ENCODE measurements at places on chromosomes 12 and 14.

GRCh38 chr12:123045678-123046077 lies 65.2 kb downstream of the ARL6IP4 start:
- DNase-seq: no peak

DNA sequence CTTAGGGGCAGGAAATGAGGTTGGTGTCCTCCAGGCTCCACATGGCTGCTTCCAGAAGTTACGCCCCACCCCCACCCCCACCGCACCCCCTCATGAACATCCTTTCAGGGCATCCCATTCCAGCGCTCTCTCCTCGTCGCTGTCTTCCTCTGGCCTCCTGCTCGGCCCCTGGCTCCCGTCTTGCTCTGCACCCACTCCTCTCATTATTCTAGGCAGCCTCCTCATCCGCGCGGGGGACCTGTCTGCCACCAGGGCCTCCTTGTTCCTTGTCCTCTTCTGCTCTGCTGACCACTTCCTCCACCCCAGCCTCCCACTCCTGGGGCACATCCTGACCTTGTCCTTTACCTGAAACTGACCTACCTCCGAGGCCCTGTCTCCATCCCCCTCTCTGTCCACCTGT lies 29.8 kb upstream of the PLEKHG6 start:
- no peak for DNase-seq

DNA sequence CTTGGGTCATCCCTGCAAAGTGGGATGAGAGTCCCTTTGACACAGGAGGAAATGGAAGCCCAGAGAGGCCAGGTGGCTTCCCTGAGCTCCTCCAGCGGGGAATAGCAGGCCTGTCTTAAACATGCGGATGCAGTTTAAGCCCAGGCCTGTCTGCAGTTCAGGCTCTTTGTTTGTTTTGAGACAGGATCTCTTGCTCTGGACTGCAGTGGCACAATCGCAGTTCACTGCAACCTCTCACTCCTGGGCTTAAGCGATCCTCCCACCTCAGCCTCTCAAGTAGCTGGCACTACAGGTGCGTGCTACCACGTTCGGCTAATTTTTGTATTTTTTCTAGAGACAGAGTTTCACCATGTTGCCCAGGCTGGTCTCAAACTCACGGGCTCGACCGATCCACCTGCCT lies 3.5 kb downstream of the TRPV4 start:
- DNase-seq: no peak

- no peak for DNase-seq
Observed at GRCh38 chr12:2551412-2551900, 243.3 kb upstream of the FKBP4 start.

DNA sequence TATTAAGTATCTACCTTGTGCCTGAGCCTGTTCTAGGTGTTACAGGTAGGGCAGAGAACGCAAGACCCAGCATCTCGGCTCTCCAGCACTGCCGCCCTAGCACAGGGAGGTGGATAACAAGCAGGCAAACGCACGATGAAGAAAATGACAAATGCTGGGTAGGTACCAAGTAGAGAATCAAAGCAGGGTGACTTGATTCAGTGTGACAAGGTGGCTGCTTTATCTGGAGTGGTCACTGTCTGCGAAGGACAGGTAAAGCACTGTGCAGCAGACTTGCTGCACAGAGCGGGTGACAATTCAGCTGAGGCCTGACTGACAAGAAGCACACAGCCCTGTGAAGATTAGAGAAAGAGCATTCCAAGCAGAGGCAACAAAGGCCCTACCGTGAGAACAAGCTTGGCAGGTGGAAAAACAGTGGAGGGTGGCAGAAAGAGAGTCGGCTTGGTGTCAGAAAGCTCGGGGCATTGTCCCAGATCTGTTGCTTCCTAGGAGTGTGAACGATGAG lies 12.9 kb downstream of the PRKCH start:
- DNase-seq: no peak

- no peak for DNase-seq
Observed at GRCh38 chr12:90216020-90216552, 507.4 kb upstream of the ATP2B1 start.

DNA sequence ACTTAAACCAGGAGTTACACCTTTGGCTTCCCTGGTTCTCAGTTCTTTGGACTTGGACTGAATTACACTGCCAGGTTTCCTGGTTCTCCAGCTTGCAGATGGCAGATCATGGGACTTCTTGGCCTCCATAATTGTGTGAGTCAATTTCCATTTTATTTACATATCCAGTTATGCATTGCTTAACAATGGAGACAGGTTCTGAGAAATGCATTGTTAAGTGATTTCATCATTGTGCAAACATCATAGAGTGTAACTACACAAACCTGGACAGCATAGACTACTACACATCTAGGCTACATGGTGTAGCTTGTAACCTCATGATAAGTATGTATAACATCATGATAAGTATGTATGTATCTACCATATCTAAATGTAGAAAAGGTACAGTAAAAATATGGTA lies 276.1 kb upstream of the BTG1 start:
- DNase-seq: no peak

DNA sequence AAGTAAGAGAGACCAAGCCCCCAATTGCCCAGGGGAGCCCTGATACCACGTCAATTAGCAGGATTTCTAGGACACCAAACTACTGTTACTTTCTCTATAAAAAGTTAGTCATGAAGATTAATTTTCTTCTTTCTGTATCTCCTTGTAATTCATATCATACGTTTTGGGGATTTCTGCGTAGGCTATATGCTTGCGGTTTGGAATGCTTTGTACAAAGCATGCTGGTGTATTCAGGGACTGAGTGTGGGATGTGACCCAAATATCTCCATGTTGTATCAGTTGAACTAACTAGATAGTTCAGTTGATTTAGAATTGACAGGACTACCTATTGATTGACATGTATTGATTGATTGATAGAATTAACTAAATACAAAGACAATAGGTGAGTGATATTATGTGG lies 7.7 kb downstream of the GPR33 start:
- DNase-seq: no peak

DNA sequence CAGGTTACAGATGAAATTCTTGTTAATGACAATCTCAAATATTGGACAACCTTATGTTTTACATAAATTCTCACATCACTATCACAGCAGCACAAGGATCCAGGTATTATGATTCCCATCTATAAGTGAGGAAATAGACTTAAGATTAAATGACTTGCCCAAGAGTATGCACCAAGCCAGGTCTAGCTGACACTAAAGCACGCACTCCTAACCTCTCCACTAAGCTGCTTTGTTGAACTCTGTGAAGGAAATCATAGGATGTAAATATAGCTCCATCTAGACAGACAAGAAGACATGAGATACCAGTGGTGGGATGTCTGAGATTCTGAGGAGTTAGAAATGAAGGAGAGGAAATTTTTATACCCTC lies 87.9 kb downstream of the PHLDA1 start:
- no peak for DNase-seq

GRCh38 chr12:53505555-53506449 lies 1.5 kb downstream of the NPFF start:
- peak; percentile 82 for DNase-seq

DNA sequence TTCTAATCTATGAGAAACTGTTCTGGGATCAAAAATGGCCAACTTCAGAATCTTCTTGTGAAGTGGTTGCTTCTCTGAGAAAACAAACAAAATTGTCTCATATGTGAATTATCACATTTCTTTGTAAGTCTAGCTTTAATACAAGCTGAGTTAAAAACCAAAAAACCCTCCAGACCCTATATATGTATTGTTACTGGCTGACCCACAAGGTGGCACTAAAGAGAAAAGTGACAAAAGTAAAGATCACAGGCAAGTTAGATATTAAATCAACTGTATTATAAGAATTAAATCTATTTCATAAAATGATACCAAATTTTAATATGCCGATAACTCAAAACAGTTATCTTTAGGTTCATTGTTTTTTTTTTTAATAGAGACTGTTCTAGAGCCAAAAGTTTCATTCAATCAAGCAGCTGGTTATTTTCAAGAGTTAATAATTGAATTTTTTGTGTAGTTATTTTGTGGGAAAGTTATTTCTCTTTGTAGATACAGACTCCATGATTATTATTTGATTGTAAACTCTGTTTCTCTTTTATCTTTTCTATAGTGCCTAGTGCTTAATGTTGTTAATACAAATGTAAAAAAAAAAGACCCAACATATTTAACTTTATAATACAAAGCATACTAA lies 7.5 kb upstream of the TRHDE start:
- DNase-seq: no peak
